ENCODE measurements at places on chromosomes 3 and 15.

DNA sequence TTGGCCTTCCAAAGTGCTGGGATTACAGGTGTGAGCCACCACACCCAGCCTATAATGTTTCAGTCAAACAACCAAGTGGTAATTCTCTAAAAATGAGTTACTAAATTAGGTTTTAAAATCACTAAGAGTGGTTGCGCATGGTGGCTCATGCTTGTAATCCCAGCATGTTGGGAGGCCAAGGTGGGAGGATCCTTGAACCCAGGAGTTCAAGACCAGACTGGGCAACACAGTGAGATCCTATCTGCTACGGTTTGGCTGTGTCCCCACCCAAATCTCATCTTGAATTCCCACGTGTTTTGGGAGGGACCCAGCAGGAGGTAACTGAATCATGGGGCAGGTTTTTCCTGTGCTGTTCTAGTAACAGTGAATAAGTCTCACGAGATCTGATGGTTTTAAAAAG, 26.1 kb downstream of the SEC11A start:
- DNase-seq: no peak

DNA sequence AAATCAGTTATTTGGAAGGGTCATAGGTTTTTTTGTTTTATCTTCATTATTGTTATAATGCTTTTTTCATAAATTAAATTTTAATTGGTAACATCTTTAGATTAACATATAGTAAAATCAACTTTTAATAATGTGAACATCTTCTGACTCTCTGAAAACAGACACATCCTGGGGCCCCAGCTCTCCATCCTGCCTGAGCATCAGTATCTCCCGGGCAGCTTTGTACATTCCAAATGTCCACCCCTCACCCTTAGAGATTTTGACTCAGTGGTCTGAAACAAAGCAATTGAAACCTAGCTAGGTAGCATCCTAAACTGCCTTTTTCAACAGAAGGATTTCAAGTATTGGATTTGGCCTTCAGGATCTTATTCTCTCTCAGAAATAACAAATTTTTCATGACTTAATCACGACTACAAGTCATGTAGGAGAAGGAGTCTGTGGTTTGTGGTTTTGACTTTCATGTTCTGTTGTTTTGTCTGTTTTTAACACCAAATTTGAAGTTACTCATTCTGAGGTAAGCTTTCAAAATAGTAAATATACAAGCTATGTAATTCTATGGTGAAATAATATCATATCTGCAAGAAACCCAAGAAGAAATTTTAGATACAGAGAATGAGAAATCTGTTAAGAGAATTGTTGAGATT, 147.3 kb upstream of the UBE2E2 start:
- DNase-seq: no peak

DNA sequence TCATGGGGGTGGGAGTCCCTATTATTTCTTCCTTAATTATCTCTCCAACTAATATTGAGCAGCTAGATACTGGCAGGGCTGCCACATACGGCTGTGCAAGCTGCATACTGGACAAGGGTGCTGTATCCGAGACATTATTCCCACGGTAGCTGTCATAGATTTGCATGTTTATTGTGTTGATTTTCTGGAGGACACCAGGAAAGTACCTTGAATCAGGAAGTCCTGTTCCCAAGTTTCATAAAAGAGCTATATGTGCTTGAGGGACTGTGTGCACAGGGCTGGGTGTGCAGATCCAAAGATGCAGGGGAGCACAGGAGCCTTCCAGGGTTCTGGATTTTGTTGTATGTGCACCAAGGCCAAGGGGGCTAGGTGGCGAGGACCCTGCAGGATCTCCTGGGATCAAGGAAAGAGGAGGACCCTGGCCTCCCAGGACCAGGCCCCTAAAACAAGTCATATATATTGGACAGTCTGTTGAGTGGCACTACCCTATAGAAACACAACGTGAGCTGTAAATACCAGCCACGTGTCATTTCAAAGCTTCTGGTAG, 119.2 kb upstream of the ALDH1A3 start:
- no peak for DNase-seq

- no peak for DNase-seq
Measured at GRCh38 chr3:189714991-189715961, 84.1 kb downstream of the TP63 start.

DNA sequence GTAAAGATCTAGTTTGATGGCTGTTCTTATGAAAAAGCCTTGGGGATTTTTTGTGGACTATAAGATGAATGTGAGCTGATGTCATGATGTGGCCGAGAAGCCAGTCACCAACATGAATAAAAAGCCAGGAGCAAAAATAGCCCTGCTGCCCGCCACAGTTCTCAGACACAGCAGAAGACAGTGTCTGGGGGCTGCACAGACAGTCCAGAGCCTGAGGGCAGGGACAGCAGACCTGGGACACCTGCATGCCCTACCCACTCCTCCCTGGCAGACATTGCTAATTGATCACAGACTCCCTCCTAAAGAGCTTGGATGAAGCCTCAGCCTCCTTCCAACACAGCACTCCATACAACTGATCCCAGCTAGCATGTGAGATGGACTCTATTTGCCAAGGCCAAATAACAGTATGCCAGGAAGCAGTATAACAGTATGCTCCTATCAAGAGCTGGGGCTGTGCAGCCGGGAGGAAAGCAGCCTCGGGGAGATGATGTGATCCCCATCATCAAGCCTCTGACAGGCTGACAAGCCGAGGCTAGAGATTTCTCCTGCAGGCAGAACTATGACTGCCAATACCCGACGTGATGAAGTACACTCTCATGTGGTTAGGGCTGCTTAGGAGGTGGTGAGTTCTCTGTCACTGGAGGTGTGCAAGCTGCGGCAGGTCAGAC, 105.4 kb upstream of the RPL32 start:
- DNase-seq: no peak

GRCh38 chr15:40006646-40007045, 32.3 kb downstream of the SRP14 start:
- DNase-seq: no peak

- no peak for DNase-seq
Measured at GRCh38 chr15:34722439-34722836, 32.4 kb downstream of the GJD2 start.
